ENCODE measurements at places on chromosomes 2 and 18.

DNA sequence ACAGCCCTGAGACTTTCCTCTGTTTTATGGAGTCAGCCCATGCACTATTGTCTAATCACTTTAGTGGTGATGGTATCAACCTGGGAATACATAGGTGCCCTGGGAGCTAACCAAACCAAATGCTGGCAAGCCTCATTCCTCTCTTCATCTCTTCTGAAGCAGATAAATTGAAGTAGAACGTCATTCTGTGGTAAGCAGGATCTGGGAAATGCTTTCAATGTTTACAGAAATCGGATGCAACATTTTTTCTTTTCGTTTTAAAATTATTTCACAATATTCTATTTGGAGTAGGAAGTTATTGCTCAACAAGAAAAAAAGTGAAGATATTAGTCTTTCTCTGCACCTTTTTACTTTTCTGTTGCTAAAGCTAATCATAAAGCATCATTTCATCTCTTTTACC is 114.2 kb downstream of the RBMS1 start:
- no peak for DNase-seq

DNA sequence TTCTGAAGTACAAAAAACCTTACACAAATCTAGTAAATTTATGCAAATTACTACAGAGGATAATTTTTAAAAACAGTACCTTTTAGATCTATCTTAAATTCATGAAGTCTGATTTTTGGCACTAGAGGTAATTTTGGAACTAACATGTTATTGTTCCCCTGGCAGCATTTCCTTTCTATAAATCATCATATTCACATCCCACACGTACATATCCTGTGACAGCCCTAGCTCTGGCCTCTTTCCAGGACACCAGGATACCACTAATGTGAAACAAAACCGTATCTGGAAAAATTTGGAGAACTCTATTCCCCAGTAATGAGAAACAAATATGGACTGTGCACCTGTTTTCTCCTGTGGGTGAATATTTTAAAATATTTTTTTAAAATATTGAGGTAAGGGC is 14.0 kb upstream of the BIRC6 start:
- DNase-seq = no peak

DNA sequence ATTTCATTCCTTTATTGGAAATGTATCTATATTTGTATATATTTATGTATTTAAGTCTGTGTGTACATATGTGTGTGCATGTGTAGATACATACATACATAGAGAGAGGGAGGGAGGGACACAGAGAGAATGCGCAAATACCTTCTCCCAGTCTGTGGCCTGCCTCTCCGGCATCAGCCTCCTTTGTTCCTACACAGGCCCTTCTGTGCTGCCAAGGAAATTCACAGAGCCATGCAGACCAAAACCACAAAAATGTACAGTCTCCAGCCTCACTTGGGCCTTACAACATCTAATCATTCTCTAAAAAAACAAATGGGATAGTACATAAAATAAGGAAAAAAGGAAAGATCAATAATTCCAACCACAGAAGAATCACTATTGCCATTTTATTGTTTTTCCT is 8.8 kb upstream of the CRACDL start:
- no peak for DNase-seq

DNA sequence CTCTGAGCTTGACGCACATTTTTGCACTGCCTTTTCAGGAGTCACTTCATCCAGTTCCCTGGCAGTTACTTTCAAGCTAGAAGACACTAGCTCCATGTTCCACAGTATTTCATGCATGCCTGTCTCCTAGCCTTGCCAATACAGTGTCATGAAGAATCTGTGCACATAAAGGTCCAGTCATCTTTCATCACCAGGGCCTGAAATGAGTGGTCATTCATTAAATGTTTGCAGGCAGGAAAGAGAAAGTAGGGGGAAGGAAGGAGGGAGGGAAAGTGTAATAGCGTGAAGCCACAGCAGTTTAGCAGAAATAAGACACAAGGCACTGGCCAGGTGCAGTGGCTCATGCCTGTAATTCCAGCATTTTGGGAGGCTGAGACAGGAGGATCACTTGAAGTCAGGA is 92.4 kb upstream of the COPS8 start:
- DNase-seq = no peak

DNA sequence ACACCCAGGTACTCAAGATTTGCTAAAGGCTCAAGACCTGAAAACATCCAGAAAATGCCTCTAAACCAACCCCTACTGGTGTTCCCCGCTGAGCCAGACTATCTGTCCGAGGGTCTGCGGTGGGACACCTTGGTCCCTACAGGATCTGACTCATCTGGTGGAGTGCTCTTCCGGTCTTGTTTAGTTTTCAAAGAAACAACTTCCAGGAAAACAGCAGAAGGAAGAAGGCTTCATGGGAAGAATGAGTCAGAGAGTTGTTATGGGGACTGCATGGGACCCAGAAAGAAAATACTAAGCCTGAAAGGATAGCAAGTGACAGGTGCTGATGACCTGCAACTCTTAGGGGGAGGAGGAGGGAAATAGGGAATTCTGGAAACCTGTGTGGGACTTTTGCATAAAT is 41.3 kb downstream of the ZFP36L2 start:
- no peak for DNase-seq

GRCh38 chr2:201235860-201236811 is 24.2 kb upstream of the CASP8 start:
- no peak for DNase-seq

GRCh38 chr2:32688541-32688940 is 60.7 kb downstream of the TTC27 start:
- no peak for DNase-seq

DNA sequence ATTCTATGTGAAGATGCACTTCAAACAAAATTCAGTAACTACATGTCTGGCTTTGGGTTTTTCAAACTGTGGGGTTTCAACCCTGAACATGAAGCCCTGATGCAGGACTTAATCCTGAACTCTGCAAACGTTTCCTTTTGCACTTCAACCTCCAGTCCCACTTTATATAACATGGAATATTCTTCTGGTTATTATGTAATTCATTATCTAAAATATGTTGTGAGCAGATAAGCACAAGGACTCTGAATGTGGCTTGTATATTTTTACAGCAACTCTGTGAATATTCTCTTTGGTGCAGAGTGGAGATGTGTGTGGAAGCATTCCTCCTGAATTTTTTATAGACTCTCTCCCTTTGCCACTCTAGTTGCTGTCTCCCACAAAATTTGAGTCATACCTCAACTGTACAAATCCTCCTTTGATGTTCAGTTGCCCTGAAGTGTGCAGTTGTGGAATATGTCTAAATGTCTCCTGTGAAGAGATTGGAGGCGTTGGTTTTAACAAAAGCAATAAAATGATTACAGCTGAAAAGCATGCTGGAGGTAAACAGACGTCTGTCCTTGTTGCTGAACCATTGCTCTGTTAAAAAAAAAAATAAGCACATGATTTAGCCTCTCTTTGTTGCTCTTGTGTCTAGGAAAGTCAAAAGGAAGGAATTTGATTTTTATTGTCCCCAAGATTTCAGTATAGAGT is 205.1 kb upstream of the NRP2 start:
- DNase-seq = no peak

- no peak for DNase-seq
Measured at GRCh38 chr18:55833543-55833942, 245.6 kb upstream of the TCF4 start.

DNA sequence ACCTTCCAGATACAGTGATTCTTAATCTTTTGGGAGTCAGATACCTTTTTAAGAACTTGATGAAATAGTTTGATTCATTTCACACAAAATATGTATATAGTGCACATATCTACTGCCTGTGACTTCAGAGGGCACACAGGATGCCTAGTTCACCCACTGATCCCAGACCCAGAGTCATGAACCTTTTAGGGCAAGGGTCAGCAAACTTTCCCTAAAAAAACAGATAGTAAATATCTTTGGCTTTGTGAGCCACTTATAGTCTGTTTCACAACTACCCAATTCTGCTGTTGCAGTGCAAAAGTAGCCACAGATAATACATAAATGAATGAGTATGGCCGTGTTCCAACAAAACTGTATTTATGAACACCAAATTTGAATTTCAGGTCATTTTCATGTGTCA is 124.9 kb downstream of the ANKRD44 start:
- DNase-seq = no peak

Measured in coronary artery (tissue), 2 donors.